ENCODE measurements at places on chromosomes 2 and 18.

- no peak for DNase-seq
These were observed 616.1 kb upstream of the PKDCC start for GRCh38 chr2:41431756-41432155.

- no peak for DNase-seq
These were observed 190.7 kb upstream of the SMAD7 start for GRCh38 chr18:49141491-49141890.

DNA sequence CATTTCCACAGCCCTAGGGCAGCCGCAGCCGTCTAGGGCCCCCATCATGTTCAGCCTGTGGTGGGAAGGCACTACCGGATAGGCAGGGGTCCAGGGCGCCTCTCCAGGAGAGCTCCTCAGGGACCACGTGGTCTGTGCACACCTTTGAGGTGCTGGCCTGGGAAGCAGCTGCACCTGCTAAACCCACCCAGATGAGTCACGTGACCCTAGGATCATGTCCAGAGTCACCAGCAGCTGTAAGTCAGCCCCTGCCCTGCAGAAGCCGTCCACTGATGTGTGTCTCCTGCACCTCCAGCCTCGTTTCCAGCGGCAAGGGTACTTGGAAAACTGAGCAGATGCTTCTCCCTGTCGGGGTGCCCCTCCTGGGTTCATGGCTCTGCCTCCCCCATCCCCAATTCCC is 682.6 kb upstream of the SALL3 start:
- no peak for DNase-seq

DNA sequence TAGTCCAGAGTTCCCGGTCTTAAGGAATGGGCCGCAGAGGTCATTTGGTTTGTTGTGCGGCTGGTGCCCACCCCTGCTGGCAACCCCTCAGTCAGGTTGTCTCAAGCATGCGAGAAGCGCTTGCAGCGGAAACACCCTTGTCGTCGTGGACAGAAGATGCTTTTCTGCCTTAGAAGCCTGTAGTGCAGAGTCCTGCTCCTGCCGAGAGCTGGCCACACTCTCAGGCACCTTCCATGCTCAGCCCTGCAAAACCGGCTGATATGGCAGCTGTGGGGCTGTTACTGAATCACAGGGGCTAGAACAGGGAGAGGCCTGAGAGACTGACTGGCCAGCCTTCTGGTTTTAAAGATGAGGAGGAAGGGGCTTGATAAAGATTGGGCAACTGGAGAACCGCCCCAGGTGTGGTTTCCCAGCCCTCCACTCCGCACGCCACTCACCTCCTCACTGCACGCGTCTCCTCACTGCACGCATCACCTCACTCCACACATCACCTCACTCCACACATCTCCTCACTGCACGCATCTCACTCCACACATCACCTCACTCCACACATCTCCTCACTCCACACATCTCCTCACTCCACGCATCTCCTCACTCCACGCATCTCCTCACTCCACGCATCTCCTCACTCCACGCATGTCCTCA is 103.6 kb downstream of the USP40 start:
- DNase-seq = no peak

DNA sequence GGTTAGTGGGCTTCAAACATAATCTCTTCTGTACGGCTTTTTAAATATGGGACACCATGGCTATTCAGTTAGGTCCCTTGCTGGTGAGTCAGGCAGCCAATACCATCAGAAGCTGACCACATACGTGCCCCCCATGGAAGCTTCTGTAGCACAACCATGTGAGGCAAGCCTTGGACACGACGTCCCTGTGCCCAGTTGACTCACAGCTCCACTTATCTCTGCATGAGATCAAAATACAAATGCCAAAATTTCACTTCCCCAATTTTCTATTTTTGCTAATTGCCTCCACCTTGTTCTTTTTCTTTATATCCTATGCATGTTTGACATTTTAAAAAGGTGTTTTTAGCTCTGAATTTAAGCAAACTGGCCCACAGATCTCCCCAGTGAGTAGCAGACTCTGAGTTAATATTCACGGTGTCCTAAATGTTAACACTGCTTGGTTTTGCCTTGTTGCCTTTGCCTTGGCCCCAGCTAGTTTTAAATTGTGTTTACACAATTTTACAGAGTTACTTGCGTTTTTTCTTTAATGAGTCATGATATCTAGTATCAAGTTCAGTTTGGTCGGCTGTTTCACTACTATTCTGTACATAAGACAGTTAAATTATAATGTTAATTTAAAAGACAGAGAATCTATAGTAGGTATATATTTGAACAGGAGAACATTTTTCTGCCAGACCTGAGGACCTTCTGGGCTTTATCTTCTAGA is 77.5 kb downstream of the CDCA7 start:
- DNase-seq = no peak

GRCh38 chr18:76398896-76399612 is 96.0 kb downstream of the ZNF516 start:
- DNase-seq = peak; percentile 71

DNA sequence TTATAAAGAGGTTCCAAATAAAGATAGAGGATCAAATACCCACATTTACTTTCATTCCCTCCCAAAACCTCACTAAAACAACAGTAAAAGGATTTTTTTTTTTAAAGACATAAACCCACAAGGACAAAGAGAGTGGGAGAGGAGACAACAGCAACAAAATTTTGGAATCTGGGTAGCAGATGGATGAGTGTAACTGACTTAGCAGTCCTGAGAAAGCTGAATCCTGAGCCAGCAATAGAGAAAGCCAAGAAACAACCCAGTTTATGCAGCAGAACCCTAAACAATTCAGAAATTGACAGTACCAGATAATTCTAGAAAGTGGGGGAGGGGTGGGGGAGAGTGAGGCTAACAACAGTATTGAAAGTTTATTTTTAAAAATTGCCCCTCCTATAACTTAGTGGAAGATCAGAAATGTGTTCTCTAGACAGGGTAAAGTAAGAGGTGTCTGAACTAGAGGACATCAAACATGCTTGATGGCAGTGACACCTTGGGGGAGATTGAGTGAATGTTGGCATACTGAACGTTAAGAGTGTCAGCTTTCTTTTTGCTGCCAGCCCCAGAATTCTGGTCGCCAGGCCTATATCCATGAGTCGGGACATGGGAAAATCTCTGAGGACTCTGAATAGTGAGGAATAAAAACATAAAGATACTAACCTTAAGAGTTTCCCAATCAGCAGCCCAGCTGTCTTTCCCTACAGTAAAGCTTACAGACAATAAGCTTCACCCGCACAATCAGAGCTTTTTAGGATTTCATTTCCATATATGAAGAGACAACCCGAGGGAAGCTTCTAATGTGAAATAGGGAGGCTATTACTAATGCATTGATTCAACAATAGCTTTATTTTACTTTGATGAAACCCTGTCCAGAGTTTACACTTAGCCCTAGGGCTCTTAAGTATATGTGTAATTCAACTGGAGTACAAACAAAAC is 128.0 kb upstream of the ALPP start:
- DNase-seq = no peak

- DNase-seq = peak; percentile 66
These were observed 99.3 kb downstream of the SPATS2L start for GRCh38 chr2:200405599-200406298.

- DNase-seq = no peak
These were observed 950.3 kb downstream of the SOCS6 start for GRCh38 chr18:71238974-71239624.

DNA sequence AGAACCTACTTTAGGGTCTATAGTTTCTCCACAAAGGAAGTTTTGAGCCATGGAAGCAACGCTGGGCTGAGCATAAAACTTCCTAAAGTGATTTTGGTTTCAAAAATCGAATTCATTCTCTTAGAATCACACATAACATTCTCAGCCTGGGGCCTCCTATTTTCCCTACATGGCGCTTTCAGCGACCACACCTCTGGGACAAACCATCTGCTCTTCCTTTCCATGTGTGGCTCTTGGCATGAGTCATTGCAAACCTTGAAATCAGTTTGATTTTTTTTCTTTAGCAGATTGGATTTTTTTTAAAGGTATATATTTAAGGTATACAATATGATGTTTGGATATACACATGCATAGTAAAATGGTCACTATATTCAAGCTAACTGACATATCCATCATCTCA is 72.5 kb upstream of the APCDD1 start:
- no peak for DNase-seq

- no peak for DNase-seq
These were observed 34.1 kb downstream of the PPP1R1C start for GRCh38 chr2:182019731-182020130.

DNA sequence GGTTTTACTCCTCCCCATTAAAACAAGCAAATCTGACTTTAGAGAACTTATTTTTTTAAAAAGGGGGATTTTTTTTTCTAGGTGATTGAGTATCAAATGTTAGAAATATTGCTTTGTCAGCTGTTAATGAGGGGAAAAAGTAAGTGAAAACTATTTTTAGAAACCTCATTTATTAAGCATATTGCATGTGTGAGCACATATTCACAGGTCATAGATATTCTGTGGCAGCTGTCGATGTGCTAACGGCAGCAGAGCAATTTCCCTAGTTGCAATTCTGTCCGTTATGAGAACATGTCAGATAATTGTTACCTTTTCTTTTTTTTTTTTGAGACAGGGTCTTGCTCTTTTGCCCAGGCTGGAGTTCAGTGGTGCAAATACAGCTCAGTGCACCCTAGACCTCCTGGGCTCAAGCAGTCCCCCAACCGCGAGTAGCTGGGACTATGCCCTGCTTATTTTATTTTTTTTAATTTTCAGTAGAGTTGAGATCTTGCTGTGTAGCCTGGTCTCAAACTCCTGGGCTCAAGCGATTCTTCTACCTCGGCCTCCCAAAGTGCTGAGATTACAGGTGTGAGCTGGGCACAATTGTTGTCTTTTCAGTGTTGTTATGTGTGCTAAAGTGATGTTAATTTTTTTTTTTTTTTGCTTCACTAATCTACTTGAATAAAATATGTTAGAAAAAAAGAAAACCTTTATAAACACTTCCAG is 69.8 kb downstream of the MTA3 start:
- DNase-seq = no peak

- no peak for DNase-seq
These were observed 1628.0 kb upstream of the PIK3C3 start for GRCh38 chr18:40326985-40327384.

DNA sequence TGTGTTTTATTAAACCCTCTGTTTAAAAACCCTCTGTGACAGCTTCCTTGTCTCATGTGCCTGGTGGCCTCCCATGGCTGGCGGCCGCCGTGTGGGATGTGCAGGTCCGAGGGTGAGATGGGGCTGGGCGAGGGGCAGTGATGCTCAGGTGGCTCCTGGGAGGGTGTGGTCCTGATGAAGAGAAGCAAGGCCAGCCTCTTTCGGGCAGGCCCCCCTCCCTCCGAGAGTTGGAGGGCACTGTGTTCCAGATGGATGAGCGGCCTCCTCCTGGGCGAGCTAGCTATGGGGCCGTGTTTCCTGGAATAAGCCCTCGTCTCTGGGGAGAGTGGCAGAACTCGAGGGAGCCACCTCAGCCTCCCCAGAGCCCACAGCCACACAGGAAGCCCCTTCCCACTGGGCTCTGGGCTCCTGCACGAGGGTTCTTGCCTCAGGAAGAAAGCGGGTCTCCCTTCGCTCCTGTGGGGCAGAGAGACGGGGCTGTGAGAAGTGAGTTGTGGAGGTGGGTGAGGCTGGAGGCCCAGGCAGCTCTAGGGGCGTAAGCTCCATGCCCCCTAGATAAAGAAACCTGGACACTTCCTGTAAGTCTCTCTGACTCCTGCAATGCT is 72.1 kb downstream of the ASB1 start:
- DNase-seq = no peak
